ENCODE measurements at places on chromosomes 11 and 22.

GRCh38 chr22:23424031-23424430 lies 156.1 kb downstream of the IGLL1 start:
- DNase-seq, result no peak

DNA sequence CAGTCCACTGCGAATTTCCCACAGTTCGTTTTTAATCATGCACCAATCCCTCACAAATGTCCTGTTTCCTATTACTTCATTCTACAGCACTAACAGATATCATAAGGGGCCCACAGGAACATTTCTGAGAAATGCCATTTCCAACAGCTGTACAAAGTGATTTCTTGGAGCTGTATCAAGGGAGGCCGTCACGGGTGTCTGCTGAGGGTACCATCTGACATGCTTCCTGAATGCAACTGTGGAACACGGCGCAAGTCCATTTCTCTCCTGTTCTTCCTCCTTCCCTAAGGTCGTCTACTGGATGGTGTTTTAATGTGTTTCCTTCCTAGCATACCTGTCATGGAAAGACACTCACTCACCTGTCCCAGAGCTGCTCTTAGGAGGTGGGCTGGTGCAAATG lies 320.7 kb downstream of the LARGE1 start:
- no peak for DNase-seq

DNA sequence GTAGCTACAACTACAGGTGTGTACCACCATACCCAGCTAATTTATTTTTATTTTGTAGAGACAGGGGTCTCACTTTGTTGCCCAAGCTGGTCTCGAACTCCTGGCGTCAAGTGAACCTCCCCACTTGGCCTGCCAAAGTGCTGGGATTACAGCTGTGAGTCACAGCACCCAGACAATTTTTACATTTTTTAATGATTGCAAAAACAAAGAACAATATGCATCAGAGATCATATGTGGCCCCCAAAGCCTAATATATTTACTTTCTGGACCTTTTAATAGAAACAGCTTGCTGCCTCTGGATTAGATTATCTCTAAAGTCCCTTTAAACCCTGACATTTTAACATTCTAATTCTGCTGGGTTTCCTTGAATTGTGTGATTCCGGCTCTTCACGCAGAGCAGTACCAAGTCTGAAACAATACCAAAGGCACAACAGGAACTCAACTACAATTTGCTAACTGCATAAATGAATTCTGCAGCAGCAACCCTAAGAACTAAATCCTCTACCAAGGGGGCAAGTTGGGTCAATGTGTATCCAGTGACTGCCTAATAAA lies 25.0 kb downstream of the RAB30 start:
- no peak for DNase-seq

DNA sequence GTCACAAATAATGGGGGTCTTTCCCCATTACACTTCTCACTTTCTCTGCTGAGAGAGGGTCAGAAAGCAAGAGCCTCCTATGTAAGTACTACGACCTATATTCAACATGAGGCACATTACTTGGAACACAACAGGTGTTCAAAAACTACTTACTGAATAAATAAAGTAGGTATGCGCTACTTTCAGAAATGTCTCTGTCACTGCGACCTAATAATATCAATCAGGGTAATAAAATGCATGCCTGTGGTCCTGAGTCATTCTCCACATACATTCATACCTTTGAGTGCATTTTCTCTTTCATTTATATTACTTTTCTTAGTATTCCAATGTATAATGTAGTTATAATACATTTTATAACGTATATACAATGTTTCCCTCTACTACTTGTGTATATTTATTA lies 838.9 kb downstream of the DLG2 start:
- DNase-seq, result no peak

- no peak for DNase-seq
These were observed 3.5 kb upstream of the ACAT1 start for GRCh38 chr11:108117746-108118371.

GRCh38 chr22:43491737-43492136 lies 79.9 kb downstream of the MPPED1 start:
- no peak for DNase-seq

DNA sequence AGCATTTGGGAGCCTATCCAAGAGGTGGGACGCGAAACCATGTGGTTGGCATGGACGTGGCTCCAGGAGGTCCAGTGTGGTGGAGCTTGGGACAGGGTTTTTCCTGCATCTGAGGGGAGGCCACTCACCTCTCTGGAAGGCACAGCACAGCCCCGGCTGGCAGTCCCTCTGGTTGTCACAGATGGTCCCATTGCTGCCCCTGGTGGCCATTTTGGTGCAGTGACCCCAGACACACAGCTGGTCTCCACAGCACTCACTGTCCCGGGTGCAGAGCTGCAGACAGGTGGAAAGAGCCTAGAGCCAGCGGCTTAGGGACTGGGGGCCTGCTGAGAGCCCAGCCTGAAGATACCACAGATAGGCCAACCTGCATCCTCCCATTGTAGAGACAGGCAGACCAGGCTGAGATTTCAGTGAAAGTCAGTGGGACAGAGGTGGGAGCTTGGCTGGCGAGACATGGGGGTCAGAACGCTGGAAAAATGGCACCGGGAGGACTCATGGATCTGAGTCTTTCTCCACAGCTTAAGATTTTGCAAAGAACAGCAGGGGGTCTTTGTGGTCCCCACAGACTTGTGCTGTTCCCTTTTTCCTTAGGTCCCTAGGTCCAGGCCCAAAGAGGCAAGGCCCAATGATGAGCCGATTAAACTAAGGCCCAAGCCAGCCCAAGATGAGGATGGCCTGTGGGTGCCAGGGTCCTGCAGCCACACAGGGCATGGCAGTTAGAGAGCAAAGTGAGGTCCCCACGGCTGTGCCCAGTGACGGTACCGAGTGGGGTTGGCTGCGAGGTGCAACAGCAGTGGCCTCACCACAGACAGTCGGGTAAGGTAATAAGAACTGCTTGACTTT lies 41.4 kb downstream of the DKK3 start:
- DNase-seq, result no peak

DNA sequence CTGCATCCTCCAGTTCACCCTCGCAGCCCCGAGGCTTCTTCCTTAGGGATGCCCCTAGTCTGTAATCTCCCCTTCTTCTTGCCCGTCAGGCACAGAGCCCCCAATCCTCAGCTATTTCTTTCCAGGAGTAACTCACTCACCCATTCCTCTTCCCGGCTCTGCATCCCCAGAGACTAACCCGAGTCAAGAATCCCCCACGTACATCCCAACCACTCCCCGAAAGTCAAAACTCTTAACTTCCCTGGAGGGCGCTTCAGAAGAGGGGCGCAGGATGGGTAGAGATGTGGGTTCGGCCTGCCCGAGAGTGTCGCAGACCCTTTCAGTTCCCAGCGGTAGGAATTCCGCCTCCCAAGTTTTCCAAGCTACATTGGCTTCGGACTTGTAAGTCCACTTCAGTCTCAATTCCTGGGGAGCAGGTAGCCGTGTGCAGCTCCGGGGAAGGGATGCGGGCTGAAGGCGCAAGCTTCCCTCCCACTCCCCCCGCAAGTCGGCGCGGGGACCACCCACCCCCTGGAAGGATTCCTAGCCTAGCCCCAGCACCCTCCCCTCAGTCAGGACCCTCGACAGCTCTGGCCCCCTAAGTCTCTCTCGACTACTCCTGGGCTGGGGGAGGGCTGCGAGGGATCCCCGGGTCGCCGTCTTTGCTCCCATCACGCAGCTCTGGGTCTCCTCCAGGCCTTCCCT lies 871 bp downstream of the BDNF start:
- DNase-seq, result no peak

DNA sequence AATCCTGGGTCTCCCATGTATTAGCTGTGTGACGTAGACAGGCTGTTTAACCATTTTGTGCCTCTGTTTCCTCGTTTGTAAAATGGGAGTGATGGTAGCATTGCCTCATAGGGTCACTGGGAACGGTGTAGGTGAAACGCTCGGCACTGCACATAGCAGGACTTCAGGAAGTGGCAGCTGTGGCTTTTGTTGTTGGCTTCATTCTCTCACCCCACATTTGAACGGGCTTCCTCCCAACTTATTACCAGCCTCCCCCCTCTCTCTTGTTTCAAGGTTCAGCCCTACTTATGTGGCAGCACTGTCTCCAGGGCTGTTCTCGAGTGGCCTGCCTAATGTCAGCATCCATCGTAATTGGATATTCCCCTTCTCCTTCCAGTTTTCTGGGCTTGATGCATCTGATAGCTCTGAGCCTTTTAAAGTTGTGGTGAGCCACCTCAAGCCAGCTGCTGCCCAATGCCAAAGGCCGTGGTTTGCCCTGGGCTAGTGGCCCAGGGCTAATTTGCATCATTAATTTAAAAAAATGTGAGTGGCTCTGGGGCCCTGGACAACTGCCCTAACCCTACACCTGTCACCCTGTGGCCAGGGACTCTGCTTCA lies 217.8 kb upstream of the TBCEL start:
- DNase-seq, result no peak

- no peak for DNase-seq
These were observed 105.6 kb downstream of the SLC1A2 start for GRCh38 chr11:35313760-35314153.

DNA sequence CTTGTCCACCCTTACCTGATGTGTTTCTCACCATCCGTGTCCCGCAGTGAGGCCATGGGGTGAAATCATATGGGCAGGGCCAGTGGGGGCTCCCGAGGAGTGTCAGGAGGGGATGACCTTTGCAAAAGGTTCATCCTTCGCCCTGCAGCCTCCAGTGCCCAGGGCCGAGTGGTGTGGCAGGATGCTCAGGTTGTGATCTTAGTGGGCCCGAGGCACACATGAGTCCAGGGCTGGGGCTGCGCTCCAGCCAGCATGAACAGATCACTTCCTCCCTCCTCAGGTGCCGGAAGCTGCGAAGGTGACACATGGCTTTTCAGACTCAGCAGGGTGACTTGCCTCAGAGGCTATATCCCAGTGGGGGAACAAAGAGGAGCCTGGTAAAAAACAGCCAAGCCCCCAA lies 2.8 kb upstream of the FKBP2 start:
- no peak for DNase-seq

GRCh38 chr11:104855965-104856364 lies 42.3 kb downstream of the CASP12 start:
- DNase-seq, result no peak

- peak; percentile 38 for DNase-seq
These were observed 128.9 kb downstream of the DBX1 start for GRCh38 chr11:20031155-20032001.

DNA sequence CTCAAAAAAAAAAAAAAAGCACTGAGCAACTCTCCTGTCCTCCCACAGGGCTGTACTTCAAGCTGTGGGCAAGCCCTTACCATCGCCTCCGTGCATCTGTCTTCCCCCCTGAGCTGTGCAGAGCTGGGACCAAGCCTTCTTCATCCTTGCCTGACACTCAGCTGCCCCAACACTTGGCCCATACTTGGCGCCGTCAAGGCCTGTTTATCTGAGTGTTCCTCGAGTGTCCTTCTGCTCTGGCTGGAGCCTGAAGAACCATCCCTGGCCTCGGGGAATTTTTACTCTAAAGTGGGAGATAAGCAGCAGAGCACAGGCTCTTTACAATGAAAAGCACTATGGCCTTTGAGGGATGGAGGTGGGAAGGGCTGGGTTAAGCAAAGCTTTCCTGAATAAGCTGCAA lies 1.6 kb upstream of the TIRAP start:
- no peak for DNase-seq

- DNase-seq, result no peak
These were observed 311.9 kb downstream of the METTL15 start for GRCh38 chr11:28420099-28420498.

- DNase-seq, result no peak
These were observed 33.4 kb upstream of the PISD start for GRCh38 chr22:31695423-31695822.

GRCh38 chr11:108034952-108035351 lies 26.3 kb downstream of the CUL5 start:
- DNase-seq, result no peak

DNA sequence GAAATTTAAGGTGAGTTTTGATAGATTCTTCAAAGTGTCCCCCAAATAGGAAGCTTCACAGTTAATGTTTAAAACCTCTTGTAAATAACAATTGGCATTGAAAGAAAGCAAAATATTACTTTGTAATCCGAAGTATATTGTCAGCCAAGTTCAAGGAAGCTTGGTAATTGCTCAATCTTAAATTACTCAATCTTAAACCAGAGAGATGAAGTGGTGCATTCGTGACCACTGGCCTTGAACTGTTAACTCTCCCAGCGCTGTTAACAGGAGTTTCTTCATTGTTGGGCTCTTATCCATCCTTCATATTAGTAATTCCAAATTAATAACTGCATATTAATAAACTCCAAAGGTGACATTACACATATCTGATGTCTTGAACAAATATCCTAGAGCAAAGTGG lies 20.6 kb upstream of the FDX1 start:
- DNase-seq, result no peak

Data from HS-27A (cell line).